ENCODE measurements at places on chromosomes 3 and 15. TPM values are rescaled to one million over a fixed set of nuclear protein-coding genes. Genes with fewer than 3 reads are reported as not detected.

DNA sequence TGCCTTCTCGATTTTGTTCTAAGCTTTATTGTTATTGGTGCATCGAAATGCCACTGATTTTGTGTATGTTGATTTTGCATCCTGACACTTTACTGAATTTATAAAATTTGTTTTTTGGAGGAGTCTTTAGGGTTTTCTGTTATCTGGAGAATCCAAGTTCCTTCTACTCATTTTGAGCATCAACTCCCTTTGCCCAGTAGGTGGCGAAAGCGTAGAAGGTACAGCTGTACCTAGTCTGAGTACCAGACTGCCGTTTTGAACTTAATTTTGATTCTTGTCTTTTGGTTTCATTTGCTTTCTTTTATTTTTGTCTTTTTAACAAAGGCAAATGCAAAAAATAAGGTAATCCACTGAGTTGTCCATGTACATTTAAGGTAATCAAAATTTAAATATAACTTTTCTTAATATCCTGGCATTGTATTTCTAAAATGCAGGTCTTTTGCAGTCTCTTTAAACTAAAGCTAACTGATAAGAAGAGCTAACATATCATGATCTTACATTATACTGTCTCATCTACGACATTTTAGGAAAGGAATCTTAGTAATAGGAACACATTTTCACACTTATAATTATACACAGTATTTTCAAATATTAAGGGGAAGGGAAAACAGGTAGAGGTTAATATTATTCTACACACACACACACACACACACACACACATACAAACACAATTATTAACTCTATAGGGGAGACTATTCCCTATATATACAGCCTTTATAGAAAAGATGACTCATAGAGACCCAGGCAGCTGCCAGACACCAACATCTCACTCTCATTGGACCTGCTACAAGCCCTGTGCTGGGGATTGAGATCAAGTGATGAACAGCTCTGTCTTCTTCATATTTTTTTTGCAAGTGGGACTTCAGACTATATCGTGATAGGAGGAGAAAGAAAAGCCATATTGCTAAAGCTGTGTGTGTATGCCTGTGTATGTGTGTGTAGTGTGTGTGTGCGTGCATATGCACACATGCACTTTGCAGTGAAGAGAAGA lies 71.8 kb downstream of the SYNPR start:
- peaks cover 6% of the 10 kb centered on the region for H3K27me3 ChIP-seq
- no peaks in the 10 kb centered on the region for H3K4me1 ChIP-seq
- H3K36me3 ChIP-seq = no peaks in the 10 kb centered on the region
- H3K4me3 ChIP-seq = no peak overlapping the region

- peaks cover 20% of the 10 kb centered on the region for H3K36me3 ChIP-seq
- H3K27ac ChIP-seq = peak overlapping the region; percentile 41
- peaks cover 35% of the 10 kb centered on the region for H3K4me1 ChIP-seq
- H3K27me3 ChIP-seq = no peaks in the 10 kb centered on the region
Measured at GRCh38 chr3:11212299-11212608, 58.0 kb downstream of the HRH1 start.

DNA sequence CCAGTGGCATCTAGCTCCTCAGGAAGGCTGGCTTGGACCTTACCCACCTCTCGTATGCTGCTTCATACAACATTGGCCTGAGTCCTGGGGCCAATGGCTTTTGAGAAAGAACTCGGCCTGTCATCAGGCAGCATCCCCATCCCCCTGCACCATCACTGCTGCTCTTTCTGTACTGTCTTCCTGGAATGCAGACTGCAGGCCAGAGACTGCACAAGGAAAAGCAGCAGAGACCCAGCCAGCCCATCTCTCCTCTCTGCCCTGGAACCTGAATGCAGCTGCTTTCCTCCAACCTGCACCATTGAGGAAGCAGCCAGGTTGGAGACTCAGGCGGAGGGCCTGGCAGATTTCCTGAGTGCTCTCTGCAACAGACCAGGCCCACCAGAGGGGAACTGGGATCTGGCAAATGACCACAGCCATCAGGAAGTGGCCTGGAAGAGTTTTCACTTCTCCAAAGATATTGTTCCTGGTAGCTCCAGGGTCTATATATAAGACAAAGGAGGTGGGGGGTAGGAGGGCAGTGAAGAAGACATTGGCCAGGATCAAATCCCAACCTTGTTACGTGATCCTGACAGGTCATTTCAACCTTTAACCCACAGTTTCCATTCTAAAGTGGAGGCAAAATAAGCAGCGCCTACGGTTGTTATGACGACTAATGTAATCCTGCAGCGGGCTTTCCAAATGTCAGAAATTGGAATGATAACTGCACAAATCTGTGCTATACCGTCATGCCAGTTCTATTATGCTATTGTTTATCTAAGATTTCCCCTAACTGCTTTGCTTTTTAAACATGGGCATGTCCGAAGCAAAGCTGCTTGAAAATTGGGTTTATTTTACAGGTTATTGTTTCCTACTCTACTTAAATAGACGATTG lies 24.4 kb upstream of the RAB7A start:
- no peaks in the 10 kb centered on the region for H3K27me3 ChIP-seq
- no peaks in the 10 kb centered on the region for H3K4me1 ChIP-seq
- no peak for DNase-seq
- no peak overlapping the region for H3K27ac ChIP-seq
- H3K4me3 ChIP-seq = no peak overlapping the region
- no peaks in the 10 kb centered on the region for H3K36me3 ChIP-seq

GRCh38 chr15:58748852-58749531 lies 515 bp downstream of the ADAM10 start:
- peak overlapping the region; percentile 79 for H3K27ac ChIP-seq
- H3K36me3 ChIP-seq = no peaks in the 10 kb centered on the region
- H3K4me3 ChIP-seq = peak overlapping the region; percentile 97
- H3K4me1 ChIP-seq = peaks cover 20% of the 10 kb centered on the region
- no peaks in the 10 kb centered on the region for H3K27me3 ChIP-seq

DNA sequence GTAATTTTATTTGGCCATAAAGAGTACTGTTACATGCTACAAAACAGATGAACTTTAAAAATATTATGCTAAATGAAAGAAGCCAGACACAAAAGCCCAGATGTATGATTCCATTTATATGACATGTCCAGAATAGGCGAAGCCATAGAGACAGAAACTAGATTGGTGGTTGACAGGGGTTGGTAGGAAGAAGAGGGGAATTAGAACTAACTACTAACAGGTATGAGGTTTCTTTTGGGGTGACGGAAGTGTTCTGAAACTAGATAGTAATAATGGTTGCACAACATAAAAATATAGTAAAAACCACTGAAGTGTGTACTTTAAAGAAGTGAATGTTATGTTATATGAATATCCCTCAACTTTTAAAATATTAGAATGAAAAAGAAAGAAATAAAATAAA lies 66.1 kb downstream of the GBE1 start:
- no peak overlapping the region for H3K27ac ChIP-seq
- no peaks in the 10 kb centered on the region for H3K27me3 ChIP-seq
- no peaks in the 10 kb centered on the region for H3K36me3 ChIP-seq
- H3K4me1 ChIP-seq = no peaks in the 10 kb centered on the region
- no peak for DNase-seq
- no peak overlapping the region for H3K4me3 ChIP-seq

The CIP2A gene
- 40.6 TPM for total RNA-seq

DNA sequence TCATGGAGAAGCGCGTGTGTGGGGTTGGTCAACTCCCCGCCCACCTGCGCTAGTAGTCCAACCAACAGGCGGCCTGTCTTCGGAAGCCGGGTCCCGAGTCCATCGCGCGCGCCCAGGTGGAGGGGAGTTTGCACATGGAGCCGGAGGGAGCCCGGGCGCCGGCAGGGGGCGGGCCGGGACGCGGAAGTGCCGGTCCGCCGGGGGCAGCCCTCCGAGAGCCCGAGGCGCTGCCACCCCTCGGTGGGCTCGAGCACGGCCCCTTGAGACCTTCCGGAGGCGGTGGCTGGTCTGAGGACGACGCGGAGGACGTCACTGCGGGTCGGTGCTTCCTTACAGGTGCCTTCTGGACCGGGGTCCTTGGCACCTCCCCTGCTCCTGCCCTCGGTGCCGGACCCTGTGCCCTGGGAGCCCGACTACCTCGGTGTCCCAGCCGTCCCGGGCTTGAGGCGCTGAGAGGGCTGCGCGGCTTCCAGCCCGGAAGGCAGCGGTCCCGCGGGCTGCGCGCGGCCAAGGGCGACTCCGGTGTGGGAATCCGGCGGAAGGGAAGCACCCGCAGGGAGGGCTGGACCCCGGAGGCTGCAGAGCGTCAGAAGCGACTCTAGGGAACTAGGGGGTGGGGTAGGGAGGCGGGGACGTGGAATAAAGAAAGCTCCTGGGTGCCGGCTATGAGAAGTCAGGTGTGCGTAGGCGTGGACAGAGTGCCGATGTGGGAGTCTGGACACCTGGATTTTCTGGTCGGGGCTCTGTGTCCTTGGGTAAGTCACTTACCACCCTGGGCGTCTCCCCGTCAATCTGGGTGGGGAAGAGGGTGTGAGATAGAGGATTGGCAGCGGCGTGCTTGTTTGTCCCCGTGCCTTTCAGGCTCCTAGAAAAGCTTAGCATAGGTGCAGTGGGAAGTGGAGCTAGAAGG lies 212.3 kb downstream of the FGF12 start:
- peak overlapping the region; percentile 82 for H3K4me3 ChIP-seq
- H3K27me3 ChIP-seq = no peaks in the 10 kb centered on the region
- no peaks in the 10 kb centered on the region for H3K36me3 ChIP-seq
- H3K27ac ChIP-seq = peak overlapping the region; percentile 58

GRCh38 chr15:77163781-77164384 lies 93.0 kb upstream of the TSPAN3 start:
- H3K4me1 ChIP-seq = peaks cover 30% of the 10 kb centered on the region
- DNase-seq = no peak
- H3K36me3 ChIP-seq = no peaks in the 10 kb centered on the region
- no peak overlapping the region for H3K4me3 ChIP-seq

The AGTR1 gene
- total RNA-seq = not detected

The GOLGA6L10 gene
- 2.3 TPM for total RNA-seq

The TNFSF10 gene
- total RNA-seq = 21.4 TPM

GRCh38 chr3:44436181-44436580 lies 41.3 kb downstream of the ZNF445 start:
- no peaks in the 10 kb centered on the region for H3K36me3 ChIP-seq
- H3K27ac ChIP-seq = no peak overlapping the region
- no peak overlapping the region for H3K4me3 ChIP-seq
- H3K4me1 ChIP-seq = no peaks in the 10 kb centered on the region
- H3K27me3 ChIP-seq = no peaks in the 10 kb centered on the region

- no peak overlapping the region for H3K4me3 ChIP-seq
- H3K27ac ChIP-seq = no peak overlapping the region
- H3K27me3 ChIP-seq = peaks cover 7% of the 10 kb centered on the region
- DNase-seq = no peak
Measured at GRCh38 chr15:76138436-76138835, 78.7 kb downstream of the TMEM266 start.

GRCh38 chr3:46358466-46358865 lies 4.6 kb downstream of the CCR2 start:
- peaks cover 14% of the 10 kb centered on the region for H3K4me1 ChIP-seq
- H3K36me3 ChIP-seq = no peaks in the 10 kb centered on the region

The C3orf85 gene
- total RNA-seq = not detected

DNA sequence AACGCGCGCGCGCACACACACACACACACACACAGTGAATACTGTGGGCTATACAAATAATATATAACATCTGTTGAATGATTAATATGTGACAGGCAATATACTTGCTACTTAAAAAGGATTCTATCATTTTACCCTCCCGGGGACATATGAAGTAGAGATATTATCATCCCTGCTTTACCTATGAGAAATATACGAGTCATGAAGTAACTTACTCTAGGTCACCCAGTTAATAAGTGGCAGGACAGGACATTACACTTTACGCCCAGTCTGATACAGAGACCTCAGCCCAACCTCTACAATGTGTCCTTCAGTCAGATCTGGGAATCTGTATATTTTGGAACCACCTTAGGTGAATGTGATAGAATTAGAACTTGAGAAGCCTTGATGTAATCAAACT lies 55.4 kb downstream of the CCDC54 start:
- no peak overlapping the region for H3K27ac ChIP-seq
- no peak for DNase-seq
- no peaks in the 10 kb centered on the region for H3K27me3 ChIP-seq
- H3K4me1 ChIP-seq = peaks cover 9% of the 10 kb centered on the region
- no peaks in the 10 kb centered on the region for H3K36me3 ChIP-seq
- H3K4me3 ChIP-seq = peak overlapping the region; percentile 76

GRCh38 chr3:53673722-53674350 lies 172.4 kb downstream of the CHDH start:
- no peak overlapping the region for H3K4me3 ChIP-seq
- no peaks in the 10 kb centered on the region for H3K36me3 ChIP-seq
- peaks cover 49% of the 10 kb centered on the region for H3K27me3 ChIP-seq
- no peak for DNase-seq
- no peaks in the 10 kb centered on the region for H3K4me1 ChIP-seq

GRCh38 chr3:8491271-8492144 lies 10.1 kb upstream of the LMCD1 start:
- H3K27me3 ChIP-seq = no peaks in the 10 kb centered on the region
- DNase-seq = no peak
- peaks cover 16% of the 10 kb centered on the region for H3K4me1 ChIP-seq
- H3K4me3 ChIP-seq = no peak overlapping the region
- no peak overlapping the region for H3K27ac ChIP-seq

DNA sequence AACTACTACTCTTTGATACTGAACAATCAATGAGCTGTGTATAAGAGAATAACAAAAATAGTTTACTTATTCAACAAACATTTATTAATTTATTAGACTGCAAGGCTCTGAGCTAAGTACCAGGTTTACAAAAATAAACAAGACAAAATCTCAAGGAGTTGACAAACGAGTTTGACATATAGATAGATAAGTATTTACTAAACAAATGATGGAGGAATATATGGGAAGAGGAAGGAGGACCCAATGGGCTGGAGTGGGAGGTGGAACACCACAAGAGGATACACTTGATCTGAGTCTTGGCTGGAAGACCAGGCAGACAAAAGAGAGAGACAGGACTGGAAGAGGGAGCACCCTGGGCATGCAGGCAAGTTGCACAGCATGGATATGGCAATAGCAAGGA lies 47.5 kb upstream of the FSIP1 start:
- no peak overlapping the region for H3K4me3 ChIP-seq
- H3K27ac ChIP-seq = no peak overlapping the region

DNA sequence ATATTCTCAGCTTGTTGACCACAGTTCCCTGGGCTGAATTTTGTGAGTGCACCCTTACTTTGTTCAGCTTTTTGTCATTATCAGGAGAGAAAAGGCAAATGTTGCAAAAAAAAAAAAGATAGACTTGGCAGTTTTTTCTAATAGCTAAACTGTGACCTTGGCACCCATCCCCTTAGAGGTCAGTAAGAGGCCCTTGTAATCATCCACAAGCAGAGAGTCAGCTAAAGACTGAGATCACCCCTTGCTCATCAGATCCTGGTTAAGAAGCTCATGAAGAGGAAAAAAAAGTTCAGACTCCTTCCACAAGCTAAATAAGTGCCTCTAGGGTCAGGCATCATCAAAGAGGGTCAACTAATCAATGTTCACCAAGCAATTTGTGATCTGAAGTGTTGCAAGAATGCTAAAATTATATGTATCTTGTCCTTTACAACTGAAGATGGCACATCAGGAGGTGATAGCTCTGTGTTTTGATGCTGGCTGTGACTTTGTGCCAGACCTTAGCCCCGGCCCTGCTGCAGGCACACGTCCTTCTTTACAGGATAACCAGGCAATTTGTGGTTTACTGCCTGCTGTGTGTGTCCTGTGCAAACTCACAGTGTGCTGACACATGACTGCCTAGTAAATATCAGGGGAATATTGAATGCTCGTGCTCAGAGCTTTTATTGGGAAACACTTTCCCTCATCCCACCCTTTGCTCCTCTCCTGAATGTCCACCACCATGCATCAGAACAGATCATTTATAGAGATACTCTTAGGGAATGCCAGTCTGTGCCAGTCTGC lies 262.9 kb downstream of the IL5RA start:
- H3K27me3 ChIP-seq = no peaks in the 10 kb centered on the region
- H3K4me3 ChIP-seq = no peak overlapping the region
- no peaks in the 10 kb centered on the region for H3K4me1 ChIP-seq
- H3K36me3 ChIP-seq = no peaks in the 10 kb centered on the region
- no peak overlapping the region for H3K27ac ChIP-seq
- DNase-seq = no peak

- peaks cover 24% of the 10 kb centered on the region for H3K4me1 ChIP-seq
- DNase-seq = peak; percentile 65
Measured at GRCh38 chr3:189710620-189711402, 79.6 kb downstream of the TP63 start.

The CCDC12 gene
- 39.3 TPM for total RNA-seq
